Fibroblast of villous mesenchyme (primary cell): ENCODE measurements at places on chromosomes 3 and 15. TPM values are rescaled to one million over a fixed set of nuclear protein-coding genes. Genes with fewer than 3 reads are reported as not detected.

Gene SORD
- total RNA-seq, result 13.9 and 17.7 TPM in 2 replicates

Gene RPP25
- 2.6 and 11.0 TPM in 2 replicates for total RNA-seq

Gene CLEC3B
- 0.43 and 0.64 TPM in 2 replicates for total RNA-seq

Gene KBTBD13
- total RNA-seq, result not detected in 2 replicates

Gene RCN2
- total RNA-seq, result 61.8 and 72.1 TPM in 2 replicates

Gene CEP63
- 13.8 and 21.9 TPM in 2 replicates for total RNA-seq

Gene FETUB
- total RNA-seq, result not detected in 2 replicates

Gene ALDH1A2
- total RNA-seq, result 2.9 and 8.2 TPM in 2 replicates

Gene CMC1
- total RNA-seq, result 4.3 and 7.1 TPM in 2 replicates

Gene INO80
- total RNA-seq, result 21.6 and 29.8 TPM in 2 replicates

Gene SLC22A14
- total RNA-seq, result 0.32 and 0.86 TPM in 2 replicates

Gene CD86
- total RNA-seq, result not detected in 2 replicates

Gene CCR8
- total RNA-seq, result not detected in 2 replicates

Gene LXN
- 32.0 and 50.9 TPM in 2 replicates for total RNA-seq
